ENCODE measurements at places on chromosomes 3 and 15.

DNA sequence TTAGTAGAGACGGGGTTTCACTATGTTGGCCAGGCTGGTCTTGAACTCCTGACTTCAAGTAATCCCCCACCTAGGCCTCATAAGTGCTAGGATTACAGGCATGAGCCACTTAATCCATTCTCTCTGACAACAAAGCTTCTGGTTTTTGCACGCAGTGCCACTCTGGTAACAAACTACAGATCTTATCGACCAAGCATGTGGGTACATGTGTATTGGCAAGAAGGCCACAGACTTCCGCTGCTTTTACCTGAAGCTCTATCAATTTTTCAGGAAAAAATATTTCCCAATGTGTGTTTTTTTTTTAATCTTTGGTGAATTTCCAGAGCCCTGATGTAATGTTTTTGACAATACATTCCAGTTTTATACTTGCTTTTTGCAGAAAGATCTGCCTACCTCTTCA lies 182.5 kb downstream of the PCCB start:
- no peaks in the 10 kb centered on the region for H3K36me3 ChIP-seq
- H3K27ac ChIP-seq = no peak overlapping the region
- no peak for DNase-seq
- no peaks in the 10 kb centered on the region for H3K27me3 ChIP-seq

DNA sequence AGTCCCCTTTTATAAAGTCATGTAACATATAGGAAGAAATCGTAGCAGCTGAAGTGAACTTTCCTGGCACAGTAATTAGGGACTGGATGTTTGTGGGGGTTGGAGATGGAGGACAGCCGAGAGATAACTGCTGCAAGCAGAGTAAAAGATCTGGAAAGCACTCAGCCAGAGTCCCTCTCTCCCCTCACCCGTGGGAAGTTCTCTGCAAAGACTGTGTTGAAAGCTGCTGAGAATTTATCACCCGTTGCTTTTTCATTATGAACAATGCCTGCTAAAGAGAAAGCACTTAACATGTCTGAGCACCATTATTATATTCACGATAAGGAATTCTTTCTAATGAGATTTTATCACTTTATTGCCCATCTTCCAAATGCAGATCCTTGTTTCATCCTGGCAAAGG lies 248.8 kb downstream of the SHOX2 start:
- no peaks in the 10 kb centered on the region for H3K27me3 ChIP-seq
- H3K4me3 ChIP-seq = no peak overlapping the region
- H3K27ac ChIP-seq = no peak overlapping the region
- no peaks in the 10 kb centered on the region for H3K4me1 ChIP-seq
- H3K36me3 ChIP-seq = no peaks in the 10 kb centered on the region

DNA sequence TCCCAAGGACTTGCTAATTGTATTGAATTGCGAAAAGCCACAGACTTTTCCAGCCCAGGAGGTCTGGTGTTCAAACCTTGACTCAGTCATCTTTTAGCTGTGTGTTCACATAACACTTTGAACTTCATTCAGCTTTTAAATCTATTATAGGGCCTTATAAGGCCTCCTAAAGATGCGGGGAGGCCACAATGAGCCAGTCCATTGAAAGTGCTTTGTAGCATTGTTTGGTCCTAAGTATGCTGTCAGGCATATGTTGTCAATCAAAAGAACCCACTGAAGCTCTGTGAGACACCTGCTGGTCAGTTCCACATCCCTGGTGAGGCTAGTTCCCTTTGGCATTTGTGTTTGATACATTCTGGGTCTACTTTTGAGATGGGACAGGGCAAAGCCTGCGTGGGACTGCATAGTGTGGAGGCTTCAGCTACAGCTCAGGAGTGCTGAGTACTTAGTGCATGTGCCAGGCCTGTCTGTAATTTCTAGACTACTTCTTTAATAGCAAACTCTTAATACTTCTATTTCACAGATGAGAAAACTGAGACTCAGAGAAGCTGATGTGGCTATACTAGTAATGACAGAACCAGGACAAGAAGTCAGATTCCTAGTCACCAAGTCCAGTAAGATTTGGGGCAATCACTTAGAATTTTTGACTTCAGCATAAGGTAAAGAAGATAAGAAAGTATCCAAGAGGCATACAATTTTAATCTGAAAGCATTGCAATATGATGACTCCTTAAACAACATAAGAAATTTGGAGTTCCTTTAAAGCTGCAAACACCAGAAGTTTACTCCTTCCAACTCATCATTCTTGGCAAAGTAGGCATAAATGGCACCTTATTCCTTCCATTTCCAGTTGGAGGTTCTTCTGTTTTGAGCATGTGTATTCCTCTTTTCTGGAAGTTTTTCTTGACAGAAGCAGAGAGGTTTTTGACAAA lies 213.0 kb downstream of the PDCD6IP start:
- H3K4me1 ChIP-seq = peaks cover under 1% of the 10 kb centered on the region
- H3K36me3 ChIP-seq = no peaks in the 10 kb centered on the region
- no peak overlapping the region for H3K4me3 ChIP-seq
- no peaks in the 10 kb centered on the region for H3K27me3 ChIP-seq
- no peak for DNase-seq

DNA sequence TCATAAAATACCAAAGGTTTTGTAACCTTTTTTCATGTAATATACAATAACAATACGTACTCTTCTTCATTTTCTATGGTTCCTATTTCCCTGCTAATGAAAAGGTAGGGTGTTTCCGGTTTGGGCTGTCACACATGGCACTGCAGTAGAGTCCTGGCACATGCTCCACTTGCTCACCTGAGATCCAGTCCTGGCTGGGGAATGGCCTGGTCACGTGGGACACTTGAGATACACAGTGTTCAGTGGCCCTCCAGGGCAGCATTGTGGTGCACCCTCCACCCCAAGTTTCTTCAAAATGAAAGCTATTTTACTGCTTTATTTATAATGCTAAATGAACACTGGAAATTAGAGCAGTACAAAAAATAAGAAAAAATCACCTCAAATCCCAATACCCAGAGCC lies 23.2 kb downstream of the MRPS25 start:
- no peak overlapping the region for H3K4me3 ChIP-seq
- H3K27me3 ChIP-seq = no peaks in the 10 kb centered on the region
- peak; percentile 73 for DNase-seq

DNA sequence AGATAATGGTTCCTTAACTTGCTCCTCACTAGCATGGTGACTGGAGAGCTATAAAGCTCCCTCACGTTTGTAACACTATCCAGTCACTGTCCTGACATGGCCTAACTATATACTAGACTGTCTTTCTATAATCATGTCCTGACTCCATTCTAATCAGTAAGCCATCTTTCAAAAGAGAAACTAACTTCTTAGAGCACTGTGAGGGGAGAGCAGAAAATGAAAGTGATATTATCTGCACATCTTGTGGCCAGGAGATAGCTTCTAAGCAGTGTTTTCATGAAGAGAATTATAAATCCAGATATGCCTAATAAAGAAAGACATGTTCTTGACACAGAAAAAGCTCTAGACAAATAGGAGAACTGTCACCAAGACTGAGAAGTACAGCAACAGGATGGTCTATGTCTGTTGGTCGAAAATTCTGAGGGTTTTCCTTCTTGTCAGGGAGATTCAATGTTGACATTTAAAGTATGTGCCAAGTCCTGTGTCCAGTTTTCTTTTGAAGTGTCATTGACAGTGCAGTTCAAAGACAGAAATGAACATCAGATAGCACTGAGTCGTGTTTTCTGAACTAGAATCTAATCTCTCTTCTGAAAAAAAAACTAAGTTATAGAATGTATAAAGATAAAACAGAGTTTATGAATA lies 230.6 kb upstream of the PEX5L start:
- H3K4me3 ChIP-seq = no peak overlapping the region
- H3K4me1 ChIP-seq = no peaks in the 10 kb centered on the region
- no peak for DNase-seq

DNA sequence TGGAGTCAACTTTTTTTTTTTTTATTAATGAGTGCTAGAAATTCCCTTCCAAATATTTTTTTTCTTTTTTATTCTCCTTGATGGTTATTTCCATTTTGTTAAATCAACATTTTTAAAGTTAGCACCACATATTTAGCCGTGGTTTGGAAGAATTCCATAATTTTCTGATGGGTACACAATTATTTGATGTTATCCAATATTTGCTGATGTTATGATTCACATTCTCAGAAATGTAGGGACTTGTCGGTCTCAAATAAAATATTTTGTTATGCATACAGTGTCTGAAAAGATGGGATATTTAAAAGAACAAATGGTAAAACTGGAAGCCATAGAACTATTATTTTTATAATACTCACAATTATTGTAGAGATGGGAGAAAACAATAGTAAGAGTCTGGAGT lies 911.5 kb upstream of the GBE1 start:
- no peaks in the 10 kb centered on the region for H3K36me3 ChIP-seq
- H3K27ac ChIP-seq = no peak overlapping the region
- no peak overlapping the region for H3K4me3 ChIP-seq

Data from upper lobe of left lung (tissue), 6 donors.